ENCODE measurements at places on chromosomes 11 and 22.

DNA sequence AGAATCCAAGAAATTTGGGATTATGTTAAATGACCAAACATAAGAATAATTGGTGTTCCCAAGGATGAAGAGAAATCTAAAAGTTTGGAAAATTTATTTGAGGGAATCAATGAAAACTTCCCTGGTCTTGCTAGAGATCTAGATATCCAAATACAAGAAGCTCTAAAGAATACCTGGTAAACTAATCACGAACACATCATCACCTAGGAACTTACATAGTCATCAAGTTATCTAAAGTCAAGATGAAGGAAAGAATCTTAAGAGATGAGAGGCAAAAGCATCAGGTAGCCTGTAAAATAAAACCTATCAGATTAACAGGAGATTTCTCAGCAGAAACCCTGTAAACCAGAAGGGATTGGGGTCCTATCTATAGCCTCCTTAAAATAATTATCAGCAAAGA lies 46.9 kb downstream of the GAS2 start:
- no peak for DNase-seq

- no peak for DNase-seq
Measured at GRCh38 chr22:20441631-20442484, 4.2 kb upstream of the SCARF2 start.

- DNase-seq, result no peak
Measured at GRCh38 chr22:46242076-46242475, 8.0 kb downstream of the CDPF1 start.

GRCh38 chr22:24176630-24177029 lies 4.7 kb upstream of the SUSD2 start:
- DNase-seq, result no peak

- no peak for DNase-seq
Measured at GRCh38 chr11:95502522-95502921, 271.5 kb upstream of the SESN3 start.

- DNase-seq, result no peak
Measured at GRCh38 chr11:28877340-28877739, 769.2 kb downstream of the METTL15 start.

DNA sequence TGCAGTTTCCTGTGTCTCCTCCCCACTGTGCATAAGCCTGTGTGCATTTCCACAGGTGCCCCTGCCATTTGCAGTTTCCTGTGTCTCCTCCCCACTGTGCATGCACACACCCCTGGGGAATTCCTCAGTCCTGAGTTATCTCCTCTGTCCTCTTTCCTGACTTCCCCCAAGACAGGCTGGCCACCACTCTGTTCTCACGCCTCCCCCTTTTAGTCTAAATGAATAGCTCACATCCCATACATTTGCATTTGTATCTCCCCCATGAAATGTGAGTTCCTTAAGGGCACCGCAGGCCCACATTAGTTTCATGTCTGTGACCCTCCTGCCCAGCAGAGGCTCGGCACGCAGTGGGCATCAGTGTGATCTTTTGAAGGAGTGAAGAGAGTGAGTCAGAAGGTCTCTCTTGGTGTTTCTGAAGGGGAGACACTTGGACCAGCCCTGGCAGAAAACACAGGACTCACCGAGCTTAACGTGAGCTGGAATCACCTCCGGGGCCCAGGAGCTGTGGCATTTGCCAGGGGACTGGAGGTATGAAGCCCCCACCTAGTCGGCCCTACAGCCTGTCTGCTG lies 6.2 kb downstream of the LRRC74B start:
- DNase-seq, result no peak

GRCh38 chr11:3153291-3153861 lies 11.7 kb downstream of the OSBPL5 start:
- DNase-seq, result no peak

- DNase-seq, result no peak
Measured at GRCh38 chr11:128590587-128590986, 3.2 kb upstream of the ETS1 start.

DNA sequence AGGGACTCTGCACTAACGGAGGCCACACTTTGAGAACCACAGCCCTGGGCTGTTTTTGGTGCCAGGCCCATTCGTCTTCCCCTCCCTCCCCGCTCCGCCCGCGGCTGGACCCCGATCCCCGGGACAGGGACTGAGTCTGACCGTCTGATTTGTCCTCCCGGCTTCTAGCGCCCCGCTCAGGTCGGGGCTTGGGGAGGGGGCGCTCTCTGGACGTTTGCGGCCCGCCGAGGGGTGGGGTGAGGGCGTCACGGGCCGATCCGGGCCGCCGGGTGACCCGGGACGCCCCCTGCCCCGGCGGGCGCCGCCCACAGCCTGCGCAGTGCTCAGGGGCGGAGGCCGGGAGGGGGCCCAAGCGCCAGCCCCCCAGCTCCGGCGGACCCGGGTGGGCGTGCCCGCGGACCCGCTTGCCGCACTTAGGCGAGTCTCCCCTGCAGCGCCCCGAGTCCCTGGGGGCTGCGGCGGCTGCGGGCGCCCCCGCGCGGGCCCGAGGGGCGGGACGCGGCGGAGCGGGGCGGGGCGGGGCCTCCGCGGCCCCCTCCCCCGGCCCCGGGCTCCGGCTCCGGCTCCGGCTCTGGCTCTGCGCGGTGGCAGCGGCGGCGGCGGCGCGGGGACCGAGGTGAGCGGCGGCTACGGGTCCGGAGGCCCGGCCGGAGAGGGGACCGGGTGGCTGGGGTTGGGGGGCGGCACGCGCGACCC lies 33.7 kb upstream of the PRR5 start:
- no peak for DNase-seq

DNA sequence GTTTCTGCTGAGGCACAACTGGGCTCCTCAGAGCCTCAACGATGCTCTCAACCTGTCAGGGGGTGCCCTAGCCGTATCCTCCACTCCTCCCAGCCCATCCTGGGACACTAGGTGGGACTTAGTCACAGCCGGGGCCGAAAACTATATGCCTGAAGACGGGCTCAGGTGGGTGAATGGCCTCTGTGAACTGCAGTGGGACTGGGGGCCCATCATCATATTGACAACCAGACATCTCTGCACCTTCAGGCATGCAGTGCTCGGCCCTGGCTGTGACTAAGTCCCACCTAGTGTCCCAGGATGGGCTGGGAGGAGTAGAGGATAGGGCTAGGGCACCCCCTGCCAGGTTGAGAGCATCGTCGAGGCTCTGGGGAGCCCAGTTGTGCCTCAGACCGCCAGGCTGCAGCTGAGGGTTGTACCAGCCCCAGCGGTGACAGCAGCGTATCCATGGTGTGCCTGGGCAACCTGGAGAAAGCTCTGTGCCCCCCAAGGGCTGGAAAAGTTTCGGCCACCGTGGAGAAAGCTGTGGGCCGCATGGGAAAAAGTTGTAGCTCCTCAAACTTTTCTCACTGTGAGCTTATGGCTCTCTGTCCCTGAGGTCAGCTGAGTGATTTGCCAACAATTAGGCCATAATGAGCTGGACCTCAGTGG lies 88.9 kb downstream of the RRM1 start:
- DNase-seq, result no peak

- no peak for DNase-seq
Measured at GRCh38 chr22:42262964-42263363, 7.5 kb downstream of the TCF20 start.

- no peak for DNase-seq
Measured at GRCh38 chr22:25061605-25062376, 109.3 kb downstream of the KIAA1671 start.

DNA sequence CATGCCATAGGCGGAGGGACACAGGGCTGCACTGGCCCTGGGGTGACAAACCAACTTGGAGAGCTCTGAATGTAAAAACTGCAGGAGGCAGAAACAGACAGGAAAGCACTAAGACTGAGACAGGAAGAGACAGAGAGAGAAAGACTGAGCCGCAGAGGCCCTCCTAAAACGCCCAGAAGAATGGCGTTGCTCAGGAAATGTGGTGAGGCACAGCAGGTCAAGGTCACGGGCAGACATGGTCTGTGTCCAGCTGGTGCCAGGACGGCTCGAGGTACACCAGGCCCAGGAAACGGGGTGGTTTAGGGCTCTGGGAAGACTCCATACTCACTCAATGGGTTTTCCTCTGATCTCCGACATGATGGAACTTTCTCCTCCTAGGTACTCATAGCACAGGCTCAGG lies 29.1 kb downstream of the MAFF start:
- DNase-seq, result no peak
